Mesenteric fat pad (tissue), 1 donor: ENCODE measurements at places on chromosomes 11 and 22. TPM values are rescaled to one million over a fixed set of nuclear protein-coding genes. Genes with fewer than 3 reads are reported as not detected.
A peak's percentile ranks its signal among the peaks of the same experiment; 100 is the strongest.

Gene CYTH4
- total RNA-seq, result 44.7 TPM

Gene ZP1
- 1.4 TPM for total RNA-seq

GRCh38 chr11:61702701-61703312 is 22.6 kb downstream of the DAGLA start:
- DNase-seq, result no peak

Gene TESMIN
- 0.55 TPM for total RNA-seq

Gene LARGE2
- total RNA-seq, result not detected

- DNase-seq, result no peak
Measured at GRCh38 chr11:11142430-11142829, 210.6 kb downstream of the CSNK2A3 start.

Gene OR6Q1
- total RNA-seq, result not detected

Gene BTBD18
- total RNA-seq, result not detected

GRCh38 chr22:17250380-17251082 is 31.3 kb upstream of the ADA2 start:
- DNase-seq, result no peak

Gene KCNJ5
- 4.6 TPM for total RNA-seq

GRCh38 chr11:17831228-17831627 is 96.6 kb downstream of the KCNC1 start:
- no peak for DNase-seq

GRCh38 chr11:61963282-61964057 is 4.0 kb downstream of the FTH1 start:
- DNase-seq, result peak; percentile 64

GRCh38 chr11:8354622-8355415 is 91.1 kb upstream of the LMO1 start:
- DNase-seq, result no peak

- DNase-seq, result no peak
Measured at GRCh38 chr11:117166491-117166890, 12.1 kb upstream of the SIDT2 start.

Gene NF2
- 34.1 TPM for total RNA-seq

Gene TYR
- total RNA-seq, result not detected

Gene TIMP3
- total RNA-seq, result 493 TPM

DNA sequence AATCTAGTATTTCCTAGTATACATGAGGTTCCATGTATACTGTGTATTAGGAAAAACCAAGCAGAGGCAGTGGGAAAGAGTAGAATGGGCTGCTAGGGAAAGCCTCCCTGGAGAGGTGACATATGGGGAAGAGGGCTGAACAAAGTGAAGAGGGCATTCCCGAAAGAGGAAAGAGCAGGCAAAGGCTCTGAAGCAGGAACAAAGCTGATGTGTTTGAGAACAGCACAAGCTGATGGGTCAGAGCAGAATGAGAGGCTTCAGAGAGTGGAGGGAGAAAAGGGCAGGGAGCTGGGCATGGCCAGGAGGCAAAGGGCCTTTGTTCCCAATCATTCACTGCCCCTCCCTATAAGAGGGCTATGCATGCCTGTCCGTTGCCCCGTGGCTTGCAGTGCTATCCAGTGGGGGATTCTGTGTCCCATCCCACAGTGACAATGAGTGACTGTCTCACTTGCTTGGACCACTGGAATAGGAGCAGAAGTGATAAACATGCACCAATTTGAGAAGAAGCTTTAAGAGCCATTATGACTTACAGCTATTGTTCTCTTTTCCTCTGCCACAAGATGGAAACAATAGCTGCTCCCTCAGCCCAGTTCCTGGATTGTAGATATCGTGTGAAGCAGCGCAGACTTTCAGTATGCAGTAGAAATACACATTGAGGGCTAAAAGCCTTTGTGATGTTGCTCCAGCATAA is 39.6 kb downstream of the GALNT18 start:
- no peak for DNase-seq

DNA sequence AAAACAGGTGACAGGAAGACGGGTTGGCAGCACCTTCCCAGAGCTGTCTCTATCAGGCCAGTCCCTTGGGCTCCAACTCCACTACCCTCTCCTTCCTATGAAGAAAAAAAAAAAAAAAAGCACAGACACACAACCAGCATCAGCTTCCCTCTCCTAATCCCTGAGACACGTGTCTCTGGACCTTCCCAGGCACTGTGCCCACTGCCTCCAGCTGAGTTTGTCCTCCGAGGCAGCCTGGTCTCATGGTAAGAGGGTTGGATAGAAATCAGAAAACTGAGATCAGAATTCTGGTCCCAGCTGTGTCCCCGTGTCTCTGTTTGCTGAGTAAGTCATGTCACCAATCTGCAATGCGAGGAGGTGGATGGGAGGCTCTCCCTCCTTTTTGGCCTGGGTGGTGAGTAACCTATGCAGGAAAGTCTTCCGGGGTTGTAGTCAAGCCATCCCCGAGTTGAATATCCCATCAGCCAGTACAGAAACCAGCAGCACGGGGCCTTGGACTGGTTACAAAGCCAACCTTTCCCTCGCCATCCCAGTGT is 193.7 kb upstream of the TBCEL start:
- DNase-seq, result no peak

Gene MRGPRX1
- not detected for total RNA-seq

Gene OR51E2
- not detected for total RNA-seq

- no peak for DNase-seq
Measured at GRCh38 chr11:35302398-35302797, 117.0 kb downstream of the SLC1A2 start.

DNA sequence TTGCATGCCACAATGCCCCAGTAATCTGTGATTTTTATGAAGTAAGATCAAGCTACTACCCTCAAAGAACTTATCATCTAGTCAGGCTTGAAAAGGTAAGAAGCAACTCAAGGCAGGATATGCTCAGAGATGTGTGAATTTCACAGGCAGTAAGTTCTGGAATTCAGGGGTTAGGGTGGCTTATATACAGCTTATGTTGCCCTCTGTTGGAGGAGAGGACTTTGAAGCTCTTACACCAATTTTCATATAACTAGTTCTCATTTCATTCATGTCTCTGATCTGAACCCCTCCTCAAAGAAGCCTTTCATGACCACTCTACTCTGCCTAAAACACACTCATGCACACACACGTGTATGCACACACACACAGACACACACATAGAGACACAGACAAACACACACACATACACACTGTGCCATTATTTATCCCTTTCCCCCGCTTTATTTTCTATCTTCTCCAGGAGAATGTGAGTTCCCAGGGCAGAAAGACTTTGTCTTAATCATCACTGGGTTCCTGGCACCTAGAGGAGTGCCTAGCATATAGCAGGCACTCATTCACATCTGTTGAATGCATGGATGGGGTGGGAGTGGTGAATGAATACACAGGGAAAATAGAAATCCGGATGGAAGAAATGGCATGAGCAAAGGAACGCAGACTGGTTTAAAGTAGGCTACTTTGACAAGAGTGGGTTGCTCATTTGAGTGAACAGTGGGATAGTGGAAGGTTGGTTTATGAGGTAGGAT is 220.7 kb upstream of the ZBED5 start:
- DNase-seq, result no peak

DNA sequence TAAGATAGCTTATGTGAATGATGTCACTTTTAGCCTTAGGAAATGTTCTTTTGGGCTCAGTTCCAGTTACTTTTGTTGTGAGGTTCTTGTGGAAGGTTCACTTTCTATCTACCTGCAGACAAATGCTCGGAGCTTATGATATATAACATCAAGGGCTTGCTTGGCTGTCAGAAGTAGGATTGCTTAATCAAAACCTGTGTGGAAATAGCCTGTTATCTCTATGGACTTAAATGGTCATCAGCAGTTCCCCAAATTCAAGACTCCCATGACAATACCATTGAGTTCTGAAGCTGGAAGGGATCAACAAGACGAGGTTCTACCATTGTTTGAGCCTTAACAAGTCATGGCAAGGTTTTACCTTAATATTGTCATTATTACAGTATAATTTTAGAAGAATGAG is 43.8 kb downstream of the FLI1 start:
- DNase-seq, result no peak

DNA sequence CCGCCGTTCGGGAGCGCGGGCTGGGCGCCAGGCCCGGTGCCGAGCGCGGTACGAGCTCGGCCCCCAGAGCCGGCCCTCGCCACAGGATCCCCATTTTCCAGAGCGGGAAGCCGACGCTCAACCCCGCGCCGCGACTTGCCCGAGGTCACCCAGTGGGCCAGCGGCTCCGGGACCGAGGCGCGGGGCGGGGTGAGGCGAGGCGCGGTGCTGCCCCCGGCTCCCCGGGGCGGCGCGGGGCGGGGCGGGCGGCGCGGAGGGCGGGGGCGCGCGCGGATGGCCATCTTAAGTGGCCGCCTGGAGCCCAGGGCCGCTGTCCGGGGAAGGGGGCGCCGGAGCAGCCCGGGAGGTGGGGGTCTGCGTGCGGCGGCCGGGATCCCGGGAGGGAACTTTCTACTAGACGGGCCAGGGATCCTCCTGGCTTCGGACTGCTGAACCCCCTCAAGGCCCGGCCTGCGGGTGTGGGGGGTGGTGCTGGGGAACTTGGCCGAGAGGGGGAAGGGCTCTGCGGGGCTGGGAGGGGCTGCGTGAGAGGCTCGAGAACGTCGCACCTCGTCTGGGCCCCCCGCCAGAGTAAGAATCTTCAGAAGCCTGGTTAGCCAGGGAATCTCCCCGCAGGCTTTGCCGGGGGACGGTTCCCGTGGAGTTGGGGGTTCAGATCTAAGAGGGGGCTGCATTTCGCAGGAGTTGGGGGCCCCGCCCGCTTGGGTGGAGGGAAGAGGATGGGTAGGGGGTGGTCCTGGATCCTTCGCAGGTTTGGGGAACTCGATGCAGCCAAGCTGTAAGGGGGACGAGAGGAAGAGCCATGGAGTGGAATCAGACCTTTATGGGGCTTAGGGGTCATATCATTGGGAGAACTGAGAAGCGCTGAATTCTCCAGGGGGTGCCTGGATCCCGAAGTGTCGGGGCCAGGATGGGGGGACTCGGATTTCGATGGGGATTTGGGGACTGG is 678 bp upstream of the INPPL1 start:
- DNase-seq, result peak; percentile 92

GRCh38 chr11:116421529-116422185 is 351.1 kb downstream of the BUD13 start:
- no peak for DNase-seq

- DNase-seq, result no peak
Measured at GRCh38 chr11:130606781-130607511, 158.5 kb downstream of the ADAMTS15 start.

Gene OR52L1
- total RNA-seq, result not detected

Gene FAM181B
- 0.19 TPM for total RNA-seq

DNA sequence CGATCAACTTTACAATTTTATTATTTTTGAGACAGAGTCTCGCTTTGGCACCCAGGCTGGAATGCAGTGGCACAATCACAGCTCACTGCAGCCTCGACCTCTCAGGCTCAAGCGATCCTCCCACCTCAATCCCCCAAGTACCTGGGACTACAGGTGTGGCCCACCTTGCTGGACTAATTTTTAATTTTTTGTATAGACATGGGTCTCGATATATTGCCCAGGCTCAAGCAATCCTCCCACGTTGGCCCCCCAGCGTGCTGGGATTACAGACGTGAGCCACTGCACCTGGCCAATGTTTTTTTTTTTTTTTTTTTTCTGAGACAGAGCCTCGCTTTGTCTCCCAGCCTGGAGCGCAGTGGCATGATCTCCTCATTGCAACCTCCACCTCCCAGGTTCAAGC is 2.0 kb upstream of the PPFIA1 start:
- no peak for DNase-seq

Gene APOA5
- not detected for total RNA-seq

DNA sequence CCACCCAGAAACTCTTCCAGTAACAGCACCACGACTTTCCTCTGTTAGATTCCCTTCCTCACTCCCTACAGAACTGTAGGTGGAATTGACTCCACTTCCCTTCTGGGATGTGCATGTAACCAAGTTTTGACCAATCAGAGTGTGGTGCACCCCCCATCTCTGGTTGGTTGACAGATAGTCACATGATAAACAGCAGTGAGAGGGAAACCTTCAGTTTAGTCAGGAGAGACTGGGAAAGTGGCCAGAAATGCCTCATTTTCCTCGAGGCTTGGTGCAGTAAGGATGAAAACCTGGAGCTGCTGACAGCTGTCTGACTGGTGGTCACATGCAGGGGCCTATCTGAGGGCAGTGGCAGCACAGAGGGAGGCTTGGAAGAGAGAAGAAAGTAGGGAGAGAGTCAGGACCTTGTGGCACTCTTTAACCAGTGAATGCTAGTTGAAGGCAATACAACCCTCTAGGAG is 67.3 kb upstream of the GRK3 start:
- no peak for DNase-seq

- no peak for DNase-seq
Measured at GRCh38 chr11:104837969-104838639, 60.2 kb downstream of the CASP12 start.

DNA sequence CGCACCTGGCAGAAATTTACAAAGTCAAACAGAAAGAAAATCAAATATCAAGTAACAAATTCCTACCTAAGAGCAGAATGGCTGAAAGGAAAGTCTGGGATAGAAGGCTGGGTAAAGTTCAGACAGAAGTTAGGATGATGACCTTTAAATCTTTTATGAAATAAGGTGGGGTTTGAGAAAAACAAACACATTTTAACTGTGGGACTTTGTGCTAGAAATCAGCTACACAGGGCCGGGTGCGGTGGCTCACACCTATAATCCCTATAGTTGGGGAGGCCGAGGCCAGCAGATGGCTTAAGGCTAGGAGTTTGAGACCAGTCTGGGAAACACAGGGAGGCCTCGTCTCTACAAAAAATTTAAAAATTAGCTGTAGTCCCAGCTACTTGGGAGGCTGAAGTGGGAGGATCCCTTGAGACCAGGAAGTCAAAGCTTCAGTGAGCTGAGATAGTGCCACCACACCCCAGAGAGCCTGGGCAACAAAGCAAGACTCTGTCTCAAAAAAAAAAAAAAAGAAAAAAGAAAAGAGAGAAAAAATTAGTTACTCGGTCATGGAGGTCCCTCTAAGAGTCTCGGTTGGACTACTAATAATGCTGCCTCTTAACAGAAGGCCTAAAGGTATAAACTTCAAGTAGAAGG is 119.7 kb upstream of the BID start:
- DNase-seq, result no peak

- DNase-seq, result no peak
Measured at GRCh38 chr11:36129955-36130354, 159.3 kb downstream of the COMMD9 start.

GRCh38 chr11:43819926-43820325 is 60.7 kb upstream of the ALKBH3 start:
- no peak for DNase-seq

DNA sequence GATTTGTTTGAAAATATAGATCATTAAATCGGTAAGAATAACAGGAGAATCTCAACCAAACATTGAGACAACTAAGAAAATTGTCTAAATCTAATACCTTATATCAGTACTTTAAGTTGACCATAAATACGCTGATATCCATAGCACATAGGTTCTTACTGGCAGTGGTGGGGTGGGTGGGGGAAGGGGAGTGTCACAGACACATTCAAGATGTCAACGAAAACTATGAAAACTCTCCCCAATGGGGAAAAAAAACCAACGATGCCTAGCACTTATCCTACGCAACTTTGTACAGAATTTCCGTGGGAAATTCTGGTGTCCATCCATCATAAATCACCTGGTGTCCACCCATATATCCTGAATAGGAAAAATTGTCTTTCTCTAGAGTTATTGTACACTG is 6.2 kb downstream of the GRAP2 start:
- DNase-seq, result no peak

- DNase-seq, result no peak
Measured at GRCh38 chr11:60795291-60795690, 10.2 kb downstream of the MS4A10 start.

Gene PGM2L1
- 2.8 TPM for total RNA-seq

- no peak for DNase-seq
Measured at GRCh38 chr22:42856179-42856864, 751 bp downstream of the ARFGAP3 start.

Gene GP1BB
- total RNA-seq, result 1.8 TPM

Gene PRDM11
- 11.2 TPM for total RNA-seq

- no peak for DNase-seq
Measured at GRCh38 chr11:62547691-62548281, 1.2 kb upstream of the AHNAK start.

Gene IL17REL
- not detected for total RNA-seq

Gene TSPAN18
- 14.2 TPM for total RNA-seq
